Fibroblast of skin of left quadriceps (primary cell): ENCODE measurements at places on chromosomes 5 and 9.

GRCh38 chr5:167478188-167478587 lies 813.3 kb upstream of the WWC1 start:
- DNase-seq, result peak; percentile 56

GRCh38 chr5:1264211-1264610 lies 30.7 kb downstream of the TERT start:
- DNase-seq, result no peak

GRCh38 chr5:68548959-68549676 lies 333.6 kb downstream of the PIK3R1 start:
- DNase-seq, result peak; percentile 68

DNA sequence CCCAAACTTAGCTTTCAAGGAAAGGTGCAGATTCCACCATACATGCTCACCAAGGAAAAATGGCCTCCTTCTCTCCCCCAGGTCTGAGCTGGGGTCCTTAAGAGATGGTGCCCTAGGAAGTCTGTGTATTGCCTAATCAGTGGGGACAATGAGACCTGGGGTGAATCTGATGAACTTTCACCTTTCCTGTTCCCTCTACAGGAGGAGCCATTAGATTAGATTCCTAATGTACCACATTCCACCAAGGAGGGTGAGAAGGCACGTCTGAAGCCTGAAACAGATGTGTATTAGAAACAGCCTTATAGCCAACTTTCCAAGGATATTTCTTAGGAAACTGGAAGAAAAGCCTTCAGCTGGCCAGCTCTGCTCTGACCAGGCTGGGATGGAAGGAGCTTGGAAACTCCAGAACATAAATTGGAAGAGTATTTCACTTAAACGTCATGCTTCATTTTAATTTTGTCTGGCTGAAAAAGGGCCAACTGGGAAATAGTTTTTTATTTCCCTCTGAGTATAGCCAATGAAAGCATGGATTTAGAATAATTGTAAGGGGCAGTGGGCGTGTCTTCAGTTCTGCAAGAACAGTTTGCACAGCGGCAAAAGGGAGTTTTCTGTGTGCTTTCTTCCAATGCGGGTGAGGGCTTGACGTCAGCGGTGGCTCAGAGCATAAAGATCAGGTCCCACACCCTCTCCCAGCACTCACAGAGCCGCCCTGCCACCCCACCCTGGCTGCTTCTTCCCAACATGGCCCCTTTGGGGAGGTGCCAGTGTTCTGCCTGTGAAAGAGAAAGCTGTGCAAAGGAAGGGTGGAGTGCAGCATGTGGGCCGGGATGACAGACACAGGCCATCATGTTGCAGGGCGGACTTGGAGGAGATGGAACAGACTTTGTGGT lies 210.9 kb downstream of the ESM1 start:
- no peak for DNase-seq

GRCh38 chr5:139690064-139690802 lies 42.1 kb downstream of the CXXC5 start:
- no peak for DNase-seq

DNA sequence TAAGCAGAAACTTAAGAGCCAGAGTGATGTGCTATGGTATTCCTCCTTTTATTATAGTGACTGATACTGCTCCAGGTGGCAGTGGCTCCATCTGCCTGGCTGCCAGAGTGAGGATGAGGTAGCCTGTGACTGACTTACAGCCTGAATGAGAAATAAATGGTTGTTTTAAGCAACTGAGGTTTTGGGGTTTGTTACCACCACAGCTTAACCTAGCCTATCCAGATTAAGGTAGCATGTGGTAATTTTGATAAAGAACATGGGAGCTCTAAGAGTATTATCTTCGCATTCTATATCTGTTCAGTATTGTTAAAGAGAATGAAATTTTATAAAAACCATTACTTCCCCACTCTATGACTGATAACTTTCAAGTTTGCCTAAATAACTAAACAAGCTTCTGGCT lies 39.0 kb downstream of the GOLPH3 start:
- no peak for DNase-seq

GRCh38 chr5:43008363-43009153 lies 31.6 kb downstream of the ANXA2R start:
- peak; percentile 90 for DNase-seq

DNA sequence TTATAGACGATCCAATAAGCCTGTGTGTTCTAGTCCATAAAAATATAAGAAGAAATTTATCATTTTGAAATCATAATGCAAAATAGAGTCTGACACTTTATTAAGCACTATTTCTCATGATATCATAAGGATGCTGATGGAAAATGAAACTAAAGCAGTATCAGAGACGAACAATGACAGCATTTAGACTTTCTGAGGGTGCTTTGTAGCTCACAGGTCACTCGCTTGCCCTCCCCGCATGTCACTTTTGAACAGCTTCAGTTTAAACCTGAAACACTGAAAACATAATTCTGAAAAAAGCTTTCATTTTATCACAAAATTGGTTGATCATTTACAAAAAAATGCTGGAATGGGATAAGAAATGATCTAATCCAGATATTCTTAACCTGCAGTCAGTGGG lies 247.1 kb downstream of the EBF1 start:
- no peak for DNase-seq

DNA sequence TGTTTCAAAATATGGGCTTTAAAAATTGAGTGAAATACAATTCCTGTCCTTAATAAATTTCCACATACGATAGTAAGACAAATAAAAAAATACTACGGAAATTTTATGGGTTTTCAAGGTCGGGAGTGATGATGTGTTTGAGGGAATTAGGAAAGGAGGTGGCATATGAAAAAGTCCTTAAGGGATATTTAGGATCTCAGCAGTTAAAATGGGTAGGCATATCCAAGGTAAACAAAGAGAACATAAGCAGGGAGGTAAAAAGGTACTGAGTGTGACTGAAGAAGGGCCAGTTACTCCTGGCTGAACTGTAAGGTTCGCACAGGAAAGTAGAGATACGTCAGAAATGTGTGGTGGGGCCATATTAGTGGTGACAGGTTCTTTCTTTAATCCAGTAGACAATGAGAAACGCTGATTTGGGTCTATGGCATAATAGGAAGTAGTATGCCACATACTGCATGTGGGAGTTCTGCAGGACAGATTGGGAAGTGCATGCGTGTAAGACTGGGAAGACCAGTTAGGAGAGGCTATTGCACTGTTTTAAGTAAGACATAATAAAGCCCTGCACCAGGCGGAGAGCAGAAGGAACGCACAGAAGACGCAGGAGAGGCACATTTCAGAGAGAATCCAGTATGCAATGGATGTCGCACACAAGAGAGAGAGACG lies 937 bp upstream of the HMGCR start:
- peak; percentile 61 for DNase-seq

DNA sequence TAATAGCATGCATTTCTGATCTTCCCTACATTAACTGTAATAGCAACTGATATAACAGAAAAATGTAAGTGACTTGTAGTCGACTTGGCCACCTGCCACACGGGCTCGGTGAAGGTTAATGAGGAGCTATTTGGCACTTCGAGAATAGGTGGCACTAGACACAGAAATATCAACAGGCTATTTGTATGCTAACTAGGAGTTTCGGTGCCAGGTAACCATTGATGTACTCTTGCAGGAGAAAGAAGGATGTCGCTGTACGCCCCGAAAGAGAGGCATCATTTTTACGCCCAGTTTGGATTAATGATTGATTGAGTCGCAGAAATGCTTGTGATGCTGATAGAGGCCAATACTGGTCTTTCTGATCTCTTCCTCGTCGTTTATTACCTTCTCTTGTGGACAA lies 516 bp upstream of the DMRT2 start:
- no peak for DNase-seq

DNA sequence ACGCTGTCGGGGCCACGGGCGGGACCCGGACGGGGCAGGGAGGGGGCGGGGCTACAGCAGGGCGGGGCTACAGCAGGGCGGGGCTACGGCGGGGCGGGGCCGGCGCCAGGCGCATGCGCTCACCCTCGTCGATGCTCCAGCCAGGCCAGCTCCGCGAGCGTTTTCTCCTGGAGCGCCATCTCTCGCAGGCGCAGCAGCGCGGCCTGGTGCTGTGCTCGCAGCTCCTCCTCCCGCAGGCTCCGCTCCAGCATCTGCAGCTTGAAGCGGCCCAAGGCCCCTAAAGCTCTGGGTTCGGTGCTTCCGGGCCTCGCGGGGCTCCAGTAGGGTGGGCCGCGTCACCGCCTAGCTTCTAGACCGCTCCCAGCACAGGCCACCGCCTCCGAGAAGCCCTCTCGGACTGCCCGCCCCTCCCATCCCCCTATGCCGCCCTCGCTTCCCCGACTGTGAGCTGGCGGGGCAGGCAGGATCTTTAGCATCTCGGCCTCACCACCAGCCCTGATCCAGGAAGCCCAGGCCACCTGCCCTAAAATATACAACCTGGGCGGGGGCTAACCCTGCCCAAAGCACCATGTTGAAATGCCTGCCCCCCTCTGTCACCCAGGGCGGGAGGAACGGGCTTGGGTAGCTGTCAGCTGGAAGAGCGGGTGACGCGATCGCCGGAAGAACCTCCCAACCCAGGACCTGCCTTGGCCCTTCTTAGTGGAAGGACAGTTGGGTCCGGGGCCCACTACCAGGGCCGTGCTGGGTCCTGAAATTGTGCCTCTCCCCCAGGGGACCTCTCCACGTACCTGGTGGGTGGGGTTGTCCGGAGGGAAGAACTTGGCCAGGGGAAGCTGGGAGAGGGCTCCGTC lies 21.9 kb upstream of the QSOX2 start:
- peak; percentile 57 for DNase-seq

GRCh38 chr9:86783884-86784283 lies 163.4 kb downstream of the GAS1 start:
- peak; percentile 89 for DNase-seq

DNA sequence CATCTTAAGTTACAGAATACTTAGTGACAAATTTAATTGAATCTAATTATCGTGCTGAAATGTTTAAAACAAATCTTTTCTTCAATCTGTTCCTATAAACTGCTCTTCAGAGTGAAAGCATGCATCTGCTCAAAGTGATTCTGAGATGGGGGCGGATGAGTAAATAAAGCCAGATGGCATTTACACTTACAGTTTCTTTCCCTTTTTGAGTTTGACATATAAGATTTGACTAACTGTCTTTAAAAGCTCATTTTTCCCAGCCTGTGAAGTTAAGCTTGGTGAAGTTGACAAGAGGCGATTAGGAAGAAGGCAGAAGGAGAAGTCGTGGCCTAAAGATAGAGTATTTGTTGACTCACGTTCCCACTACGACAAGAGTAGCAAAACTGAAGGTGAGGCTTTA lies 137.4 kb downstream of the LPAR1 start:
- DNase-seq, result no peak

DNA sequence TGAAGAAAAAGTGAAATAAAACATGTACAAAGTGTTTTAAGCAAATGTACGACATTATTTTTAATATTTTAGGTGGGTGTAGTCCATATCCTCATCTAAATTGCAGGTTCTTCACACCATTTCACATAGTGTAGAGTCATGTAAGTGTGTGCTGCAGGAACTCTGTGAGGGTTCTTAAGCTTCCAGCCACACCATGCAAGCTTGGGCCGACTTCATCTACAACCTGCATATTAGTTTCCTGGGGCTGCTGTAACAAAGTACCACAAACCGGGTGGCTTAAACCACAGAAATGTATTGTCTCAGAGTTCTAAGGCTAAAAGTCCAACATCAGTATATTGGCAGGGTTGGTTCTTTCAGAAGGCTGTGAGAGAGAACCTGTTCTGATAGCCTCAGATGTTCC lies 10.2 kb downstream of the PAM start:
- no peak for DNase-seq

DNA sequence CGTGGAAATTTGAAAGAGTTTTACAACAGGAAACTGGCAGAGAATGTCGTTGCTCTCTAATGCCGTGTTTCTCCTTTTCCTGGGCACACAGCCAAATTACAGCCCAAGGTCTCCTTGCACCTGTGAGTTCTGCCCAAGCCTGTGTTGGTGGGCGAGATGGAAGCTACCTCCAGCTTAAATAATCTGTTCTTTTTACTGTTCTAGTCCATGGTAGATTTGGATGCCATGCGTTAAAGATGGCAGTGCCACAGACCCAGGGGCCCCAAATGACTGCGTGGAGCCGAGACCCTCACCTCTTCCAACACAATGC lies 92.6 kb upstream of the IRX4 start:
- no peak for DNase-seq
